ENCODE measurements at places on chromosomes 7 and 10.

DNA sequence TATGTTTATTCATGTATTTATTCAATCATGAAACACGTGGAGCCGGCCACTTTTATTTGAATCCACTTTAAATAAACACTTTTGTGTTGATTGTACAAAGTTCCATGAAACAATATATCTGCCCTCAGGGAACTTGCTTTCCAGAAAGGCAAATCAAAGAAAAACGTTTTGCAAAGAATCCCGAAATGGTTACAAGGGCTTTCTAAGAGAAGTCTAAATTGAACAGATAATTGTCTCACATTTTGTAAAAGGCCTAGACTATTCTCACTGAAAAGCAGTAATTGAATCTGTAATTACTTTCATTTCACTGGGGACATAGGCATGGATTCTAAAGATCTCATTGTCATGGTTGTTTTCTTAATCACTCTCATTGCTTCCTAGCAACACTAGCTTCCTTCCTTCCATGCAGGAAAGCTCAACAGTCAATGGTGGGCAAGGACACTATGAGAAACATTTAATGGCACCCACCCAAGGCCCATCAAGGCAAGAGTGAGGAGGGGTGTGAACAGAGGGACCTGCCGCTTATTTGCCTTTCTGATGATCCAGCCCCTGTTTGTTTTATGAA lies 622.4 kb upstream of the C7orf33 start:
- no peak for DNase-seq

DNA sequence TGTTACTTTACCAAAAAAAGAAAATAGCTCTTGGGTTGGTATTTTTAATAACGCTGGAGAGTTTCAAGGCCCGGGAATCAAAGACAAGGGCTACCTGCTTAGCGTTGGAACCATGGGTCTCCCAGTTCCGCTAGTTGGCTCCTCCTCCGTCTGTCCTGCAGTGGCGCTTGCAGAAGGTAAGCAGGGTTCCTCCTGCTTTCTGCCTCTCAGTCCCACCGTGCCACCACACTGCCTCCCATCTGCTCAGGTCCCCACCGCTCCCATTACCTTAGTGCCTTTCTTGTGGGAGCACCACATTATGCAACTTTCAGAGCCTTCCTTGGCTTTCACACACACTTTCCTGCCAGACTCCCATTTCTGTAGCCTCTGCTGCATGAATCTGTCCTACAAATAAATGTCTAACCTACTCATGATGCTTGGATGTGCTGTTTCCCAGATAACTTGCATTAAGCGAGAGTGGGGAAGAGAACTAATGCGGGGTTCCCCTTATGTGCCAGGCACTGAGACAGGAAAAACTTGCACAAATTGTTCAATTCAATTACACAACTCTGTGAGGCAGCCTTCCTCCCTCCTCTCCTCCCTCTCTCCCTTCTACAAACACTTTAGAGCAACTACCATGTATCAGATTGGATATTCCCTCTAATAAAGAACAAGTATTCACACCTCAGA lies 124.5 kb downstream of the AOAH start:
- DNase-seq: no peak

GRCh38 chr10:100730725-100731406 lies 14.5 kb upstream of the PAX2 start:
- DNase-seq: no peak

DNA sequence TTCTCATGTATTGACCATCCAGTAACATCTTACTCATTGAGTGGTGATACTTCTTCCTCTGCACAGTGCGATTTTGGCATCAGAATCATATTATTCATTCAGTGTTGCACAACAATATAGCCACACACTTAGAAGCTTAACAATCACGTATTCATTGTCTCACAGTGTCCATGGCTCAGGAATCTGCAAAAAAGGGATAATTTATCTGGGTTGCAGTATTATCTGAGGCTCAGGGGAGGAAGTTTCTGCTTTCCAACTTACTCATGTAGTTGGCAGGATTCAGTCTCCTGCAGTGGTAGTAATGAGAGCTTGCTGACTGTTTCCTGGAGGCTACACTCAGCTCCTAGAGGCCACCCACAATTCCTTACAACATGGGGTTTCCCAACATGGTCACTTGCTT lies 803.6 kb downstream of the SORCS1 start:
- peak; percentile 59 for DNase-seq

- DNase-seq: no peak
Measured at GRCh38 chr10:15188603-15189002, 20.1 kb upstream of the NMT2 start.

GRCh38 chr7:17020250-17020649 lies 138.5 kb upstream of the AGR3 start:
- no peak for DNase-seq

All from AG20443 (cell line).